ENCODE measurements at places on chromosomes 3 and 15. TPM values are rescaled to one million over a fixed set of nuclear protein-coding genes. Genes with fewer than 3 reads are reported as not detected.
A peak's percentile ranks its signal among the peaks of the same experiment; 100 is the strongest.

- DNase-seq = peak; percentile 70
These were observed 21.8 kb downstream of the ST3GAL6 start for GRCh38 chr3:98784666-98785600.

The ANKRD34C gene
- total RNA-seq = not detected

GRCh38 chr15:79816571-79816970, 80.2 kb downstream of the MTHFS start:
- DNase-seq = no peak

The AMIGO3 gene
- total RNA-seq = not detected

The KLHL40 gene
- total RNA-seq = not detected

The EFCC1 gene
- total RNA-seq = 0.14 TPM

GRCh38 chr15:56992725-56993124, 74.3 kb downstream of the TCF12 start:
- no peak for DNase-seq

The SERINC4 gene
- total RNA-seq = 0.46 TPM

DNA sequence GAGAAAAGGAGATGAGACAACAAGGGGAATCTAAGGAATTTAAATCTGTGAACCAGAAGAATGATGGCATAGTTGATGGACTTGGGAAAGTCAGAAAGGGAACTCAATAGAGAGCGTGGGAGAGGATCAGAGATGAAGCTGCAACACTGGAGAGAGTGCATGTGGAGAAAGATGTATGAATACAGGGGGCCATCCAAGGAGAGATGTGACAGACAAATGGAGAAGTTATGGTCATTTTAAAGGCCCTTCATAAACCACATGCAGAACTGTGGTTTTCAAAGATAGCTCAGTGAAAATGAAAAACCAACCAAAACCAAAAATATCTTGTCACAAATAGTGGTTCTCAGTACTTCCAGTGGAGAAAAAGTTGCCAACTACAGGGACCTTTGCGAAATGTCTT, 265.2 kb downstream of the SUCLG2 start:
- no peak for DNase-seq

GRCh38 chr3:127961963-127962362, 46.9 kb downstream of the KBTBD12 start:
- peak; percentile 64 for DNase-seq

DNA sequence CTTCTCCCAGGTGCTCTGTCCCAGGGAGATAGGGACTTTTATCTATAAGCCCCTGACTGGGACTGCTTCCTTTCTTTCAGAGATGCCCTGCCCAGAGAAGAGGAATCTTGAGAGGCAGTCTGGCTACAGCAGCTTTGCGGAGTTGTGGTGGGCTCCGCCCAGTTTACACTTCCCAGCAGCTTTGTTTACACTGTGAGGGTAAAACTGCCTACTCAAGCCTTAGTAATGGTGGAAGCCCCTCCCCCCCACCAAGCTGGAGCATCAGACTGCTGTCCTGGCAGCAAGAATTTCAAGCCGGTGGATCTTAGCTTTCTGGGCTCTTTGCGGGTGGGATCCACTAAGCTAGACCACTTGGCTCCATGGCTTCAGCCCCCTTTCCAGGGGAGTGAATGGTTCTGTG, 253.8 kb upstream of the ARL6 start:
- no peak for DNase-seq

GRCh38 chr3:7789324-7789723, 712.3 kb upstream of the LMCD1 start:
- no peak for DNase-seq

The GOLGA8S gene
- total RNA-seq = not detected

The ARL13B gene
- 11.4 TPM for total RNA-seq

- DNase-seq = no peak
These were observed 41.1 kb upstream of the APH1B start for GRCh38 chr15:63236272-63236671.

The SLC28A2 gene
- total RNA-seq = not detected

GRCh38 chr3:68515237-68515636, 417.1 kb downstream of the TAFA4 start:
- DNase-seq = no peak

GRCh38 chr3:187550446-187550845, 119.7 kb downstream of the SST start:
- DNase-seq = no peak

DNA sequence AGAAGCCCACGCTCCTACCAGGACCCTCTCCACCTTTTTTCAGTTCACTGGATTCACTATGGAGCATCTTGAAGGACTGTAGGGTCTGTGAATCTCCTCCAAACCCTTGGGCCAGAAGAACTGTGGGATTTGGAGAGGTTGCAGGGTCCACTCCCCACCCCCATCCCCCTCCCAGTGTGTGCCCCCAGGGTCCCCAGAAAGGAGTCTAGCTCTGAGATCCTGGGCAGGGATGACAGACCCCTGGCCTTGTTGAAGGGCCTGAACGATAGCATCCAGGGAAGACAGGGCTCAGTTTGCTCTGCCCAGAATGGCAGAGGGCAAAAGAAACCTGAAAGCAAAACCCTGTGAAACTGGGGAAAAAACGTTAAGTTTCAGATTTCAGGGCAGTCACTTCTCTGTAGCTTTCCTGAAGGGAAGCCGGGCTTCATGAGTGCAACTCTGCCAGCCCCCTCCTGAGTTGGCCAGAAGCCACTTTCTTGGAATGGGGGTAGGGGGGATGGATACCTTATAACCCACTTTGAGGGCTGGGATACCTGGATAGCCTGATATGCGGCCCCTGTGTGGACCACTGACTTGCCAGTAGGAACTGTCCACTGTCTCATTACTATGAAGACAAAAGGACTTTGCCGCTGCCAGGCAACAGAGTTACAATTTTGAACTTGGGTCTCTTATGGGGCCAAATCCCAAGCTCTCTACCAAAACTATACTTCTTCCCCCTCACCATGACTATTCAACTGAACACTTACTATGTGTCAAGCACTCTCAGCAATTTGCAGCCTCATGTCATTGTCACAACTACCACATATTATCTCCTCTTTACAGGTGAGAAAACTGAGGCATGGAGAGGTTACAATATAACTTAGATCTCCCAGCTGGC, 1.6 kb upstream of the CISH start:
- DNase-seq = no peak

DNA sequence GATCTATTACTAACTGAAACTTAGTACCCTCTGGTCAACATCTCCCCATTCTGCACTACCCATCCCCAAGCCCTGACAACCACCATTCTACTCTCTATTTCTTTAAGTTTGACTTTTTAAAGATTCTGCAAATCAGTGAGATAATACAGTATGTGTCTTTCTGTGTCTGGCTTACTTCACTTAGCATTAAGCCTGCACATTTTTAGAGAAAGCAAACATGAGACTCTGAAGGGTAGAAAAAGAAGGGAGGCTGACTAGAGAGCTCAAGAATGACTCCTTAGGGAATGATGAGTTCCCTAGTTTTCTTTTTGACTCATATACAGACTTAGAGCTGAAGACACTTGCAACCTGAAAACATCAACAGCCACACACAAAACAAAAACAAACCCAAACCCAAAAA, 311.3 kb downstream of the SQOR start:
- DNase-seq = no peak

The SCN11A gene
- 0.27 TPM for total RNA-seq

DNA sequence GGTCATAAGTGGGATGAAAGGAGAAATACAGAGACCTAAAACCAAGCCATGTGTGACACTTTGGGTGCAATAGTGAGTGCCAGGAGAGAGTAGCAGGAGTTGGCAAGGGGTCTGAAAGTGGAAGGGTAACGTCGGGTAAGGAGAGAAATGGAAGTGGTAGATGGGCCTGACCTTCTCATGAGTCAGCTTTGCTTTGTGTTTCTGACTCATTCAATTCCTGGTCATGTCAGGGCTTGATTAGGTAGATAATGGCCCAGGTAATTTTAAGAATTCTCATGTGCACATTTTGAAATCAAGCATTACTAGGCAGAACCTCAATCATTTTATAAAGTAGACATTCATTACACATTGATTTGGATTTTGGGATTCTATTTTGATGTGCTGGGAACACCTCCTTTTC, 262.5 kb downstream of the SOX2 start:
- peak; percentile 12 for DNase-seq

DNA sequence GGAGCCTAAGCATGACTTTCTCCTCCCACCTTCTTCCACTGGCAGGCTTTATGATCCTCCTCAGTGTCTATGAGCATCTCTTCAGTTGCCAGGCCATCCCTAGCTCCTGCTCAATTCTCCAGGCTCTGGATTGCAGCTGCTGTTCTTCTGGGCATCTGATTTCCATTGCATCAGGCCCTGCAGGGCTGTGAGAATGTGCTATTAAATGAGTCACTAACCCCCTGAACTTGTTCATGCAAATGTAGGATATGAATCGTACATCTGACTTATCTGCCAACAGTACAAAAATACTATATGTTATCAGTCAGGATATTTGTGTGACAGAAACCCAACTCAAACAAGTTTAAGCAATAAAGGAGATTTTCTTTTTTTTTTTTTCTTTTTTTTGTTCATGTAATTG, 11.9 kb downstream of the GPR176 start:
- peak; percentile 38 for DNase-seq

GRCh38 chr15:100778831-100779288, 100.8 kb upstream of the ALDH1A3 start:
- no peak for DNase-seq

The SLC6A6 gene
- 3.8 TPM for total RNA-seq

Measured in kidney epithelial cell (primary cell).